ENCODE measurements at places on chromosomes 7 and 10.

GRCh38 chr10:118020365-118020764 is 26.4 kb downstream of the RAB11FIP2 start:
- no peak for DNase-seq

DNA sequence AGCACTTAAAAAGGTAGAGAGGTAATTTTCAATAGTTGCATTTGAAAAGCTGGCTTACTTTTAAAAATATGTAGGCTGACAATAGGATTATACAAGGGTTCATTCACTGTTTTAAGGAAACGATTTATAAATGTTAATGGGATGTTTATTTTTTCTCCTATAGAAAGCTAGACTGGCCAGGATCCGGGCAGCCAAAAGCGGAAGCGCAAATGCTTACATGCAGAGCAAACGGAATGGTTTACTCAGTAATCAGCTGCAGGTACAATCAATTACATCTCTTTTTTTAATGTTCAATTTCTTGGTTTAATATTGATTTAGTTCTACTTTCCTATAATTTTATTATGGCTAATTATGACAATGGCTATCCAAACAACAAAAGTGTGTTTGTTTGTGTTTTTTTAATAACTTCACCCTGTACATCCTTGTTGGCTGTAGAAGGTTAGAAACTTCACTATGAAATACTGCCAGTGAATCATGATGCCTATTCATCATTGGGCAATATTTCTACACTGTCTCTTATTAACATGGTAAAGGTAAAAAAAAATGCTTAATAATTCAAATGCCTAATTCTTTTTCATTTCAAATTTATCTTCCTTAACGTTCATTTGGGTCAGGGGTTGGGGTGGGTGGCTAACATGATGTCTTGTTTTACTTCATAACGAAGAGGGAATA is 116.4 kb downstream of the TSPAN12 start:
- DNase-seq = no peak

DNA sequence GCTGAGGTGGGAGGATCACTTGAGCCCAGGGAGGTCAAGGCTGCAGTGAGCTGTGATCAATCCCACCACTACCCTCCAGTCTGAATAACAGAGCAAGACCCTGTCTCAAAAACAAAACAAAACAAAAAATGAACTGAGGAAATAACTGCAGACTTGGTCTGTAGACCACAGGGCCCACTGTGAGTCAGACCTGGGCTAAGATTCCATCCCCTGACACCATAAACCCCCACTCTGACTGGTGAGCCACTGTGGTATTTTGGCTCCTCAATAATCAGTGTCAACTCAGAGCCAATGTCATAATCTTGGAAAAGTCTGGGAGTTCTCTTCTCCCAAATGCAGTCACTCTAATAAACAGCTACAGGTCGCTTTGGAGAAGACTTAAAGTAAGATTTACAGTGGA is 24.0 kb upstream of the ERCC6 start:
- DNase-seq = no peak

DNA sequence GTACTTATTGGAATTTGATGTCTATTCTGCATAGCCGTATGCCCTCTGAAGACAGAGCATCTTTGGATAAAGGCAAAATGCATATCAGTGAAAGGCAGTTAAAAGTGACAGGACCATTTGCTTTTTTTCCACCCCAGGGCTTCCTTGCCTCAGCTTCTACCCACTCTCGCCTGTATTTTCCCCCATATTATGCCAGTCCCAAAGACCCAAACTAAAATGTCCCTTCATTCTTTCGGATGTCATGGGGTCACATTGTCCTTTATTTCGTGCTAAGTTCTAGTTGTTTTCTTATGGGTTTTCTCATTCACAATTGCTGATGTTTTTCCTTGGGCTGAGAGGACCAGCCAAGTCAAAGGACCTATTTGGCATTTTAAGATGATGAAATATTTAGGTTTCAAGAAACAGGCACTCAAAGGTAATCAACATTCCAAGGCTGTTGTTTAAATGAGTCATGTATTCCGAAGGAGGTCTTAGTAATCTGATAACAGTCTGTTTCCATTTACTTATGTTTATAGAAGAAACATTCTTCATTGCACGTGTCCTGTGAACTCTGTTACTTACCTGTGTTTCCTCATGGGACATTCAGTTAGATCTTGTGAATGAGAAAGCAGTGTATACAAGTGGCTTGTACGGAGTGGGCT is 74.1 kb downstream of the DNAH11 start:
- no peak for DNase-seq

DNA sequence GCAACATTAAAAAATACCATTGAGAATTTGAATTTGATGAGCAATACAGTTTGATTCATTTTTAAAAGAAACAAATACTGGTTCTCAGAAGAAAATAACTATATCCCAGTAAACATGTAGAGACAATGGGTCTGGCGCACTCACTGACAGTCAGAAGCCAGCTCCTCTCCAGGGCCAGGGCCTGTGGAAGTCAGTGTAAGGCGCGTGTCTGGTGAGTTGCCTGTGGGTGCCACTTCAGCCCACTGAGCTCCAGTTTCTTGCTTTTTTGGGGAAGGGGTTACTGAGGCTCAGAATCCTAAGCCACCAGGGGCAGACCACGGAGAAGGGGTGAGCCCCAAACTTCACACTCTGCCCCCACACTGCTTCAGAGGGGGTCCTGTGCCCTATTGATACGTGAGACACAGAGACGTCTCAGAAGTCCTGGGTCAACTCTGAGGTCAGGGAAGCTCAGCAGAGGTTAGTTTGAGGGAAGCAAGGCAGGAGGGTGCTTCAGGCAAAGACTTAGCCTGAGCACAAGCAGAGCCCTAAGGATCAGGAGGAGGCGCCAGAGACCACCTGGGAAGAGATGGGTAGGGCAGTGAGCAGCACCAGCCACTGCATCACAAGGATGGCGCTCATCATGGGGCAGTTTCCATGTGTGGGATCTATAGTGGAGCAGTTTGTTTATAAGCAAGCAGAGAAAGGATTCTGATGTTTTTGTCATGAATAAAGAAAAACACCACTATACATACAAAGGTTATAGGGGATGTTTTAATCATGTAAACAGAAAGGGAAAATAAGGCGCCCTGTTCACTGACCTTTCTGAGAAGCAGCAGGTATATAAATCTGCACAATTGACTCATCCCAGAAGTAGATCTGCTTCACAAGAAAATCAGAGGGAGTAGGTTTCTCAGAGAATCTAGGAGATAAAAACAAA is 95.7 kb downstream of the PKD1L1 start:
- no peak for DNase-seq

DNA sequence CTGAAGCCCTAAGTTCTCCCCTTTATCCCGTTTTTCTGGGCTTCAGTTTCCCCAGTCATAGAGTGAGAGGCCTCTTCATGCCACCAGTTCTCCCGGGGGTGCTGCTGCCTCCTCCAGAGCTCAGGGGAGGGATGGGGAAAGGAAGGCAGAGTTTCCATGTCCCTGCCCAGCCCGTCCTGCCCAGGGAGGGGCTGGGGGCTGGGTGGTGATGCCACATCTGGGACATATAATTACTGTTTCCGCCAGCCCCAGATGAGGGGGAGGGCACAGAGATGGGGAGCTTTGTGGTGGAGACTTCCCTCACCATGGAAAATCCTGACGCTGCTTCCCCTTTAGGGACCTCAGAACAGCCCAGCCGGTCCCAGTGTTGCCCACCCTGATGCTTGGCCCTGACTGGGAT is 4.1 kb downstream of the AQP1 start:
- no peak for DNase-seq

DNA sequence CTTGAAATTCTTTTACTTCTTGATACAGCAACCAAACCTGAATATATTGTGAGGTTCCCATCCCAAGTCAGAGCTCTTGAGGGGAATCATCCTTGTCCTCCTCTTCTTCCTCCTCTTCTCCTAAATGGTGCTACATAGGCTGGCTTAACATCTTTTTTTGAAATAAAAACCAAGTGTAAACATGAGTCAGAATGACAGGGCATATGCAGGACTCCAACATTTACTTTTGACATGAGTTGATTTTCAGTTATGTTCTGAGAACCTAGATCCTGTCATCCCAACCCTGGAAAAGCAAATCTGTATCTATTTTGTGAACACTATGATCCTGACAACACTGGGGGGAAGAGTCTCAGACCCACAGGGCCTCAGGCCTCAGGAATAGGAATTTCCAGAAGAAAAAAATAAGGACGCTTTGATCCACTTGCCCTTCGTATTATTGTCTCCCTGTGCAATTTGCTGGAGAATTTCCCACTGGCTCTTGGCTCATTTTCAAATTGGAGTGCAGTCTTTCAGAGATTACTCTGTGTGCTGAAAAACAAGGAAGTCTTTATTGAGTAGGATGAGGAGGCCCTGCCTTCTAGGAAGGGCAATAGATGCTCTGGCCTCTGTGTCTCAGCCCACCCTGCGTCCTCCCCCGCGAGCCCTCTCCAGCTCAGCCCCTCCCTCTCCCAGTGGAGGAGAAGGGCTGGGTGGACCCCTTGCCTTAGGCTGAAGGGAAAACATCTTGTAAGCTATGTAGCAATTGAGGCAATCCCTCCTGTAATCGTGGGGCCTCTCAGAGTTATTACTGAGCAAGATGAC is 121.6 kb downstream of the CREB5 start:
- no peak for DNase-seq

- DNase-seq = no peak
Observed at GRCh38 chr10:26211781-26212444, 4.7 kb upstream of the GAD2 start.

Data from common myeloid progenitor, CD34-positive (primary cell).